Type B pancreatic cell (in vitro differentiated cells): ENCODE measurements at places on chromosomes 13 and 19. TPM values are rescaled to one million over a fixed set of nuclear protein-coding genes. Genes with fewer than 3 reads are reported as not detected.

- DNase-seq: no peak
These were observed 59.4 kb downstream of the TSC22D1 start for GRCh38 chr13:44516771-44517170.

GRCh38 chr13:59684105-59684504 lies 479.6 kb downstream of the DIAPH3 start:
- no peak for DNase-seq

DNA sequence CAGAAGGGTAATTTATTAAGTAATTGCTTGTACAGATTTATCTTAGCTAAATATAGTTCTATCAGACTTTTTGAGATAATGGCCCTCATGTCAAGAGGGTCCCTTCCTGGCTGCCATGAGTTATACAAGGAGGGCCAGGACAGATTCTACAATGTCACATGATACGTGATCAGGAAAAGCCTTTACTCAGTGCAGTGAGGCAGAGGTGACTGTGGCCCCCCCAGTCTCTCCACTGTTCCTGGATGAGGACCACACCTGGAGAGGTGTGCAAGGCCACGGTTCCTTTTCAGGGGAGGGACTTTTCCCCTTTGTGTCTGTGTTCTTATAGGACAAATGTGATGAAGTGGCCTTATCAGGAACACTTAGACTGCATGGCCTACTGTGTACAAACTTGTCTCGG lies 54.3 kb upstream of the LRCH1 start:
- no peak for DNase-seq

GRCh38 chr19:31337008-31337914 lies 12.0 kb downstream of the TSHZ3 start:
- DNase-seq: no peak

DNA sequence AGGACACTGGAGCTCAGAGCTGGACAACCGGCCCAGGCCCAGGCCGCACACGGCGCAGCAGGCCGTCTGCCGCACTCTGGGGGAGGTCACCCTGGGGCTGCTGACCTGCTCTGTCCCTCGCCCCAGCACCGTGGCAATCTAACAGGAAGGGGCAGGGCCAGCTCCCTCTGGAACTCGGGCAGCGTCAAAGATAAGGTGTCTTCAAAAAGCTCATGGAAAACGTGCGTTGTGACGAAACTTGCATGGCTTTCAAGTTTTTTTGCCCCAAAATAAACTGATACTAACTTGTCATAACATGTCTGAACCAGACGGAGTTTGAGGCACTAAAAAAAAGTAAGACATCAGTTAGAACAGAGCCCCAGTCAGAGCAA lies 12.2 kb upstream of the ATP8B3 start:
- DNase-seq: no peak

The LIM2 gene
- 19.5 TPM in 1 of 2 replicates, not detected in the other for total RNA-seq

The SLC1A6 gene
- 6.4 and 15.2 TPM in 2 replicates for total RNA-seq
